ENCODE measurements at places on chromosomes 5 and 9.

- no peak for DNase-seq
Measured at GRCh38 chr5:127373858-127374491, 83.4 kb downstream of the MEGF10 start.

DNA sequence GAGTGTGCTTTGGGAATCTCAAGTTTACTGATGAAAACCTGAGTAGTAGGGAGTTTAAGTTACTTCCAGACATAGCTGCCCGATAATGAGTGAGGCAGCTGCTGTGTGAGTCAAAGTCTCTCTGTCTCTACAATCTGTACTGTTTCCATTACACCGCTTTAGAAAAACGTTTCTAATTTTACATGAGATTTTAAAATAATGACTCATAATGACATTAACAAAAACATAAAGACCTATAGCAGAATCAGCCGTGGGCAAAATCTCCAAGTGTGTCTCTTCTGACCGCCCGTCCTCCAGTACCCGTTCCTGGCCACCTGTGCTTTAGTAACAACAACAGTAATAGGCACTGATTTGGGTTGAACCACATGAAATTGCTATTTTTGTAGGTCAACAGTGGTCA is 69.6 kb upstream of the PRRC1 start:
- DNase-seq, result no peak

DNA sequence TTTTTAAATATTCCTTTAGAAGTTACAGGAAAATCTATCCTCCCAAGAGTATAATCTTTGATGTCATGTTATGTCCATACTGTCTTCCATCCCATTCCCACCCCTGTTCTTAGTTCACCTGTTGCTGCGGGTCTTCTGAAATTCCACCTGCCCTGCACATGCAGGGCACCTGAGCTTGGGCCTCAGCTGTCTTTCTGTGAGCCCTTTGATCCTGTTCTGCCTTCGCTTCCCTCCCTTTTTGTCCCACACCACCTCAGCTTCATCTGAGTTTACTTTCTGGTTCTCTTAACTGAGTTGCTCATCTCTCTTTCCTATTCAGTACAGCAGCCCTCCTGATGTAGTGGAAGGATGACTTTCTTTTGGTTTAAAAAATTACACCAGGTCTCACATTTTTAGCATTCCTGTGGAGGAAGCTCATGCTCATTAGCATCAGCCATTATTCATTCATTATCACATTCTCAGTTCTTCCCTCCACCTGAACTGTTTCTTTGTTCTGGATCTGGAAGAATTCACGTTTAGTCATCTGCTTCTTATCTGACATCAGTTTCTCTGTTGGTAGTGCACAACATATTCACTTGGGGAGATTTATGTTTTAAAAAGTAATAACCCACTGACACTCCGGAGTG is 211.0 kb downstream of the ADCY2 start:
- no peak for DNase-seq

GRCh38 chr9:1440256-1440655 is 390.1 kb downstream of the DMRT2 start:
- DNase-seq, result no peak

GRCh38 chr9:15972760-15973159 is 419.9 kb downstream of the CCDC171 start:
- DNase-seq, result no peak

- no peak for DNase-seq
Measured at GRCh38 chr5:72472666-72473422, 34.4 kb downstream of the ZNF366 start.

DNA sequence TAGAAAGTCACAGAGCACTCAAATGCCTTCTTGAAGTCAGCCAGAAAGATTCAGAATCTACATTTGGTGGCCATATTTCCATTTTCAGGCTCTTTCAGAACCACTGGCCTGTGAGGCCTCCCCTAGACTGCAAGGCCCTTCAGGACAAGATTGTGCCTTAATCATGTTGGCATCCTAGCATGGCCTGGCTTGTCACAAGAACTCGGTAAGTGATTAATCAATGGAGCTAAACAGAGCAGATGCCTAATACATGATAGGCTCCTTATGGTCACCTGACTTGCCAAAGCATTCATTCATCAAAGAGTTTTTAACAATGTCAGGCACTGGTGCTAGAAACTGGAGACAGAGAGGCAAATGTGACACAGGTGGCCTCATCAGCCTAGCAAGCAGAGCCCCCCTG is 70.3 kb downstream of the PGM5 start:
- DNase-seq, result peak; percentile 79
